ENCODE measurements at places on chromosomes 4 and X. TPM values are rescaled to one million over a fixed set of nuclear protein-coding genes. Genes with fewer than 3 reads are reported as not detected.

Gene STBD1
- 0.52 TPM for total RNA-seq

Gene WDR13
- 42.9 TPM for total RNA-seq

Gene GAGE12H
- not detected for total RNA-seq

Gene SMIM31
- not detected for total RNA-seq

GRCh38 chr4:138697851-138698250 lies 317.7 kb upstream of the NOCT start:
- DNase-seq = no peak

DNA sequence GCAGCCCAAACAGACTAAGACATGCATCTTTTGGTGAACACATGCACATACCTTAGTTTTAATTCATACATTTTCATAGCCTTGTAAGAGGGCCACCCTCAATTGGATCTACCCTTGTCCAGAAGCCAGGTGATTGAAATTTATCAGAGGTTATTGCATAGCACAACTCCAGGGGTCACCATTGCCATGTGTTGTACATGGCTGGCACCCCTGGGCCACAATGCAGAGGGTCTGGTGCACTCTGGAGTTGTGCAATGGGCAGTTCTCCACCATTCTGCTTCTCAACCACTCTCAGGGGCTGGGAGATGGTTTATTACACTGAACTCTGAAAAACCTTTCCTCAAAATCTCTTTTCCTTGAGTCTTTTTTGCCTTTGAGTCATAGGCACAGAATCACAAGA lies 184.4 kb upstream of the CXorf66 start:
- no peak for DNase-seq

DNA sequence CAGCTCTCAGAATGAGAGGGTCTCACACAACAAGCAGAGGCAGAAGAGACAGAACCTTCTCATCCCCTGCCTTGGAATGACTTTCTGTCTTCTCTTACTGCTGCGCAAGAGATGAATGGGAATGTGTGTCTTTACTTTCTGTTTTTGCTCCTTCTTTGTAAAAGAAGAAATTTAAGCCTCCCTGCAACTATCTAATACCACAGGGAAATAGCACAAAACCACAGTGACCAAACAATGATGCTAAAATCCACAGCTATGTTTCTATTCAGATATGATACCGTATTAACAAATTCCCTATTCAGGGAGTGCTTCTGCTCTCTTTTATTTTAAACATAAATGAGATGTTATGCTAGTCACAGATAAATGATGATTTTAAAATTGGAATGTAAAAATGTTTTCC lies 173.8 kb upstream of the RAI2 start:
- no peak for DNase-seq

DNA sequence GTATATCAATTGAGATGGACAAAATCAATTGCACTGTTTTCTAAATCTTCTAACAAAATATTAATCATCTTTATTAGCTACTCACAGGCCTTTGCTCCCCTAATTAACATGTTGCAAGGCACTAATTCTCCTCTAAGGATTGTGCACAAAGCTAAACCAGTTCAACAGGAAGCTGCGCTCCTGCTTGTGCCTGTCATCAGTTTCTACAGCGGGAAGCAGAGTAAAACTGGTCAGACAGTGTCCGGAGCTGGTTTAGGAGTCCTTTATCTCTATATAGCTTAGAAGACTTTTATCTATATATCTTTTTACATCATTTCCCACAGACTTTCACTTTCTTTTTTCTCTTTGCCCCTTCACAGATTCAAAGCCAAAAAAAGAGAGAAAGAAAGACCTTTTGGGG lies 79.1 kb downstream of the ELOVL6 start:
- no peak for DNase-seq

- DNase-seq = no peak
Observed at GRCh38 chrX:137565318-137565904, 516 bp upstream of the ZIC3 start.

DNA sequence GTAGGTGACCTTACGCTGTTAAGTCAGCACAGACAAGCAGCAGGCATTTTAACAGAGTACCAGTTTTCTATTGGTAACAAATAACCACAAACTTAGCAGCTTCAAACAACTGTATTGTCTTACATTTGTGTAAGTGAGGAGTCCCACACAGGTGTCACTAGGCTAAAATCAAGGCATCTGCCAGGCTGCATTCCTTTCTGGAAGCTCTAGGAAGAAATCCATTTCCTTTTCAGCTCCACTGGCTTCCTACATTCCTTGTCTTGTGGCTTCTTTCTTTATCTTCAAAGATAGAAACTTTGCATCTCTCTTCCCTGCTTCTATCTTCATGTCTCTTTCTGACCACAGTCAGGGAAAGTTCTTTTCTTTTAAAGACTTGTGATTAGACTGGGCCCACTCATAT lies 139.9 kb downstream of the TMEM144 start:
- no peak for DNase-seq

GRCh38 chrX:110293658-110294057 lies 24.2 kb downstream of the AMMECR1 start:
- no peak for DNase-seq

- DNase-seq = no peak
Observed at GRCh38 chr4:98935633-98936032, 6.7 kb upstream of the EIF4E start.

GRCh38 chrX:119539872-119540271 lies 25.3 kb downstream of the STEEP1 start:
- no peak for DNase-seq

DNA sequence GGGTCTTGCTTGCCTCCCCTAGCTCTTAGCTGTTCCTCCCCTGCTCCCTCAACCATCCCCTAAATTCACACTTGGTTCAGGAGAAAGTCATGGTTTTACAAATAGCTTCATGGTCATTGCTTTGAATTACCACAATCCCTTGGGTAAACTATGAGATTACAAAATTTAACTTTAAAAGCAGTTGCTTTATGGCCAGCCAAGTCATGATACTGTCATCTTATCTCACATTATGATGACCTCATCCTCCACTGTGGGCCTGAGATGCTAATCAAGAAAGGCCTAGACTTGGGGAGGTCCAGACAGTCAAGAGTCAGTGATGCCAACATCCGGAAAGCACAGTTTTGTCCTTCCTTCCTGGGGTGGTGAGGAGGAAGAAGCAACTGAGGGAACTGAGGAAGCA lies 10.5 kb upstream of the FGF16 start:
- no peak for DNase-seq

DNA sequence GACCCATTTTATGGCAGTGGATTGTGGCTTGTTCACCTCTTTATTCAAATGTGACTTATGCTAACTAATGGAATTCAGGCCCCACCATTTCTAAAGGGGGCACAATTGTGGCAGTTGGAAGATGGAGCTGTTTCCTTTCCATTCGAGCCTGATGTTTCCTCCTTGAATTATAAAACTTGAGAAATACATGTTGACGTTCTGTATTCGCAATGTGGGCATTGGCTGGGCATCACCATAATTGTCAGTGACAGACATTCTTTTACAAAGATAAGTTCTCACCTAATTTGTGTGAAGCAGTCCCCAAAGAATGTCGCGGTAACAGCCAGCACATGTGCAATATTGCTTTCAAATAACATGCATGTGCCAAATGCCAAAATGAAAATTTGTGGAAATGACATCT lies 1070.2 kb upstream of the TENM3 start:
- DNase-seq = no peak

DNA sequence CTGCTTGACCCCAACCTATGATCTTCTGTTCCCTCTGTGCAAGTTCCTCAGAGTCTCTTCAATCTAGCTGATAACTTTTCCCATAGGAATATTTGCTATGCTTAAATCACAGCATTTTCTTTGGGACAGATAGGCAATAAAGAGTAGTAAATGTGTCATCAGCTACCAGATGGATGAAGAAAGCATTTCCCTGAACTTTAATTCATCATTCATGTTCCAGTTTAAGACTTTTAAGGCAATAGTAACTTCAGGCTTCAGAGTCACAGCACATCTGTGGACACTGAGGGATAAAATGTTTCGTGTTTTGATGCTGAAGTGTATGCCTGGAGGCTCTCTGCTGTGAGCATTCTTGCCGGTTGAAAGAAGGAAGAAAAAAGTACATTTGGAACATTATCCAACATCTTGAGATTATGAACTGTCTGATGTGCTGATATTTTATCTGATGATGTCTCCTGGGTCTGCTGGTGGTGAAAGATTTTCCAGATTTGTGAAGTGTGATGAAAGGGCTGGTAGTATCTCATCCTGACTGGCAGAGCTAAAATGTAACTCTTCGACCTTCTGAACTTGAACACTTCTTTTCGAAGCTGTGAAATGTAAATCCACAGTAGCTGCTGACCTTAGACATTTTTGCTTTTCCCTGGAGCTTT lies 133.7 kb downstream of the DCLK2 start:
- no peak for DNase-seq

GRCh38 chr4:5707366-5707765 lies 993 bp downstream of the EVC2 start:
- DNase-seq = no peak

DNA sequence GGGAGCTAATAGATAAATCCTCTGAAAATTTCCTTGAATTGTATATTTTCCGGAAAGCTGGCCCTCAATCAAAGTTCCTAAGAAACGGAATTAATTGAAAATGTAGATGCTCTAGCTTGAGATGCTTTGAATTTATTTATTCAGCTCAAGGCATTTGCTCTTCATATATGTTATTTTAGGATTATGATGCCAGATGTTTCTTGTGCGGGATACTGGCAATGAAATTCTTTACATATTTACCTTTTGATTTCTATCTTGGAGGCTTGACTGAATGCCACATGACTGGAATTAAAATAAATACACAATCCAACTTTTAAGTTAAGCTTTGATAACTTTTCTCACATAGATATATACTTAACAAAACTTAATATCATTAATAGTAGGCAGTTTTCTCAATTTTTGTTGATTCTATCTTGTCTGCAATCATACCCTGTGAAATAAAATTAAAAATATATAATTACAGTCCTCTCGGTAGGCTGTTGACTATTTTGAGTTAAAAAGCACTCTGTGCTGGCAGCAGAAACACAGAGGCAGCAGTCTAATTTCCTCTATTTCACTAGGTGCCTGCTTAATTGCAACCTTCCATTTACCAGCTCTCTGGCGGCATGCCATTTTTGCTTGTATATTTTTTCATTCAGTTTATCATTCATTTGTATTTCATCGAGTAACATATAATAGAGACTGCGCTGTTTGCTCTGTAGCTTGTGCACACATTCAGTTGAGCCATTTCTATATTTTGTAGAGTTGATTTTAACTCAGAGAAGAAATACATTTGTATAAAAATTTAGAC lies 991.5 kb downstream of the ADGRL3 start:
- DNase-seq = no peak

GRCh38 chrX:123835661-123836371 lies 24.0 kb upstream of the XIAP start:
- DNase-seq = no peak

- no peak for DNase-seq
Observed at GRCh38 chr4:58776627-58777026, 1666.4 kb upstream of the IGFBP7 start.

DNA sequence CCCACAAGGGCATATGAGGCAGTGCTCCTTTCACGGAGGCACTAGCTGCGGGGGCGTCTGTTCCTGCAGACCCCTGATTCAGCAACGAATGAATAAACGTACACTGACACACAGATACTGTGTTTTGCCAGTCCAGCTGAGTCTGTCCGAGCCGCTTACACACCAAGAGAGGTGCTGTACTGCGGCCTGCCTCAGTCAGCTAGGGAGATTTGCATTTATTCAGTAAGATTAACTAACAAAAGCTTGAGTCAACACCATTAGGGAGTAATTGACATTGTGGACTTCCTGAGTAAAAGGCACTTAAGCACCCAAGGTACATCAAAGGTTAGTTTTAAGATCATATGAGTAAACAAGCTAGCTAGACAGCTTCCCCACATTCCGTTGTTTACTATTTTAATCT lies 31.0 kb upstream of the BEX4 start:
- DNase-seq = no peak

All from activated CD8-positive, alpha-beta memory T cell treated with anti-CD3 and anti-CD28 coated beads, Interleukin-2, amount 10 ng/mL, durations not matched to agents 7 days and 5 days (primary cell).